ENCODE measurements at places on chromosomes 7 and 10. TPM values are rescaled to one million over a fixed set of nuclear protein-coding genes. Genes with fewer than 3 reads are reported as not detected.

The ARHGEF35 gene
- polyA plus RNA-seq: 3.4 TPM

The MSMB gene
- polyA plus RNA-seq: not detected

The PTN gene
- not detected for polyA plus RNA-seq

- no peak for DNase-seq
Measured at GRCh38 chr7:14478834-14479510, 423.6 kb downstream of the DGKB start.

DNA sequence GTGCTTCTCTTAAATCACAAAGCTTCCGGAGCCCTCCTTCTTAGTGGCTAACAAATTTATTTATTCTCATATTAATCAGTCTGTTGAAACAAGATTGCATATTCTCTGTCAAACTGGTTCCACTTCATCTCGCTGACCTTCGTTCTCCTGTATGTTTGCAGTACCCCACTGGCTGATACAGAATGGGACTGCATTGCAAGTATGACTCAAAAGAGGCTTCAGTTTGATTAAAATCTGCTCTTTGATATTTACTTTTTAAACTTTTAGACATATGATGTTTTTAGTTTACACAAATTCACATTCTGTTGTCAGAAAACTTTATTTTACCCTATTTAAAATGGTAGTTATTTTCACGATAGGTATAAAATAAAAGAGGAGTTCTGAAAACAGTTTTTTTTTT is 14.3 kb upstream of the ARHGAP12 start:
- no peak for DNase-seq

GRCh38 chr10:95501203-95502094 is 59.7 kb downstream of the SORBS1 start:
- no peak for DNase-seq

DNA sequence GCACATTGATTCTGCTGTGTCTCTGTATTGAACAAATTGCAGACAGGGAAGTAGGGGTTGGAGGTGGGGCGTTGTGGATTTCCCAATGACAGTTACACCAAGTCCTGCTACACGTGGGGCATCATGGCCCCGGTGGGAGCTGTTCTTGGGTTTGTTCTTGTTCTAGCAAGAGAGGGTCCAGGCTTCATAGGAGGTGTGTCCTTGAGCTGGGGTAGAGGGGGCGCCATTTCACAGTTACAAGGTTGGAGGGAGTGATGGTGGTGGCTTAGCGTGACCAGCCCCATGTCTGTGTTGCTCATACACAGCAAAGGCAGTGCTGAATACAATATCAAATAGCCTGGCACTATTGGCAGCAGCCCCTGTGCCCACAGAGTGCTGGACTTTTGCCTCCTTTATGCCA is 15.7 kb downstream of the SH2D4B start:
- DNase-seq: no peak

- DNase-seq: peak; percentile 14
Measured at GRCh38 chr7:149662591-149663095, 110.7 kb downstream of the ZNF467 start.

DNA sequence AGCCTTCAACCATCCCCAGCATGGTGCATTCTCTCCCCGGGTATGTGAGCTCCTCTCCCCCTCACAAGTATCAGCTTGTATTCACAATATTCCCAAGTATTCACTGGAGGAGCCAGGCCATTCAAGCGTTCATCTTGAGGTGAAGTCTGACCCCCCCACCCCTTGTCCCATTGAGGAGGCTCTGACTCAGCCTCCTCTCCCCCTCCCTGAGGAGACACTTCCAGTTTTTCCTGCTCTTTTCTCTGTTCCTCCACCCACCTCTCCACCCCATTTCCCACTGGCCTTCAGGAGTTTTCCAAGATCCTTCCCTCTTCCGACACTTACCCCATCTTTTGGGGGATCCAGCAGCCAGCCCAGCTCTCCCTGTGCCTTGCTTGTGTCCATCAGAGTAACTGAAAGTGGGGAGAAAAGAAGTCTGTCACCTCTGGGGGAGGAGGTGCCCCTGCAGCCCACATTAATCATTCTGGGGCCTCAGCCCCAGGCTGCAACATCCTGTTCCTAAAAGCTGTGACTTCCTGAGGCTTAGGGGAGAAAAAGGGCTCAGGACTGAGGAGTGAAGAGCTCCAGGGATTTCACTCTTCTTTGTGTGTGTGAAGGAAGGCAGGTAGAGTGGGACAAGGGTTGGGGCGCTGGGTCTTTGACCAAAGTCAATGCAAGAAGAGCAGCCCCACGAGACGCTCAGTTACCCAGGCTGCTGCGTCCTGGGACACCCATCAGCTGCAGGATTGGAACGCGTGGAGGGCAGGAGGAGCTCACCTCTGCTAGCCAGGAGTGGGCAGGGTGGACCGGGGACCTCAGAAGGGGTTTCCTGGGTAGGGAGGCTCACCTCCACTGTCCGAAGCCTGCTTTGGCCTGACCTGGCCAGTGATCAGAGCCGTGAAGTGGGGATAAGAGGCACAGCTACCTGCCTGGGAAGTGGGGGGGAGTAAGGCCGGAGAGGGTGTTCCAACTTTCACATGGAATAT is 1.1 kb downstream of the EPHA1 start:
- no peak for DNase-seq

DNA sequence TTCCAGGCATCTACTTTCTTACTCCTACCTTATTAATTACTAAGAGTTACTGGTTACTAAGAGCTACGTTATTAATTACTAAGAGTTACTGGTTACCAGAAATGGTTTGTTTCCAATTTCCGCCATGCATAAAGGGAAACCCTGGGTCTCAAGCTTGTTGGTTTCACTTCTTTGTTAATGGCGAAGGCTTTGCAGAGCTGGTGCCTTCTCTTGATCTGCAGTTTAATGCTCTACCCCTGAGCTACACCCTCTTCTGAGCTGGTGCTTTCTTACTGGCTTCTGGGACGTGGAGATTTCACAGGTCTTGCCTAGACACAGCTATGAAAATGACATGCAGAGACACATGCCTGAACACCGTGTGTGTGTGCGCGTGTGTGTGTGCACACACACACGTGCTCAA is 560 bp downstream of the CPA4 start:
- no peak for DNase-seq

DNA sequence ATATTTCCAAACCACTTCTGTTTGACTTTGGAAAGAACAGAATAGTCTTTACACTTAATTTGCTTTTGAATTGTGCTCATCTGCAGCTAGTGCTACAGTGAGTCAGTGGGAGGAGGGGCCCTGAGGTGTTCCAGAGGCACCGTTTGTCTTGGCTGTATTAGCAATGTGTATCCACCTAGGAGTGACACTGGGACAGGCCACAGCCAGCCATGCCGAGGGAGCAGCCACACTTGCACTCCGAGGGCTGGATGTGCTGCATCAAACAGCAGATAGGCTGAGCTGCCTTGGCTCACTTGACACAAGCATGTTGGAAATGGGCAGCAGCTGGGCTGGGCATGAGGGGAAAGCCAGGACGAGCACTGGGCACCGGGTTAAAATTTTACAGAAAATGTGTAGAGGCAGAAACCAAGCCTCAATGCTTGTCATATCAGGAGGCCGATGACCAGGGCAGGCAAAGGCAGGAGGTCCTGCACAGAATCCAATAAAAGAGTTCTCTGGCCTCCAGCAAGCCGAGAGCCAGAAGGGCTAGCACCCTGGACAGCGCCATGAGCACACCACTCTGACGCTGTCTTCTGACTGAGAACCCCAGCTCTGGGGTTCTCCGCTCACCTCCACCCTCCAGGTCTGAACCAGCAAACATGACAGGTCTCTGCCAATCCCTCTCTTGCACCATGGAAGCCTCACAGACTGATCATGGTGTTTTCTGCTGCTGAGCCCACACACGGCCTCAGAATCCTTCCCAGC is 163.3 kb downstream of the GRID1 start:
- no peak for DNase-seq

GRCh38 chr10:80526742-80527141 is 11.0 kb upstream of the SH2D4B start:
- DNase-seq: no peak

GRCh38 chr10:19347621-19348020 is 299.0 kb downstream of the MALRD1 start:
- DNase-seq: no peak

DNA sequence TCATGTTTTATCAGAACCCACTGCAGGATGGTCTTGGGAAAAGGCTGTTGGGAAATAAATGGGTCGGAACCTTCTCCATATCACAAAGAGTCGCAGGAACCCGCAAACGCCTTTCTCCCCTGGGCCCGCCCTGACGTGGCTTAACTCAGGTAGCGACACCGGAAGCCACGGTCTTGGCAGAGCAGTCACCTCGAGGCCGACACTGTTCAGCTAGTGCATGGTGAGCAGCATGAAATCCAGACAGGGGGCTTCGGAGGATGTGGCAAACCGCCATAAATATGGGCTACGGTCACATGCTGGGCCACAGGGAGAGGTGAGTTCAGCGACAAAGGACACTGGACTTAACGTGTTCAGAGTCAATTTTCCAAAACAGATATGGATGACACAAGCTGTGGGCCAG is 421.9 kb downstream of the PTPRN2 start:
- no peak for DNase-seq

DNA sequence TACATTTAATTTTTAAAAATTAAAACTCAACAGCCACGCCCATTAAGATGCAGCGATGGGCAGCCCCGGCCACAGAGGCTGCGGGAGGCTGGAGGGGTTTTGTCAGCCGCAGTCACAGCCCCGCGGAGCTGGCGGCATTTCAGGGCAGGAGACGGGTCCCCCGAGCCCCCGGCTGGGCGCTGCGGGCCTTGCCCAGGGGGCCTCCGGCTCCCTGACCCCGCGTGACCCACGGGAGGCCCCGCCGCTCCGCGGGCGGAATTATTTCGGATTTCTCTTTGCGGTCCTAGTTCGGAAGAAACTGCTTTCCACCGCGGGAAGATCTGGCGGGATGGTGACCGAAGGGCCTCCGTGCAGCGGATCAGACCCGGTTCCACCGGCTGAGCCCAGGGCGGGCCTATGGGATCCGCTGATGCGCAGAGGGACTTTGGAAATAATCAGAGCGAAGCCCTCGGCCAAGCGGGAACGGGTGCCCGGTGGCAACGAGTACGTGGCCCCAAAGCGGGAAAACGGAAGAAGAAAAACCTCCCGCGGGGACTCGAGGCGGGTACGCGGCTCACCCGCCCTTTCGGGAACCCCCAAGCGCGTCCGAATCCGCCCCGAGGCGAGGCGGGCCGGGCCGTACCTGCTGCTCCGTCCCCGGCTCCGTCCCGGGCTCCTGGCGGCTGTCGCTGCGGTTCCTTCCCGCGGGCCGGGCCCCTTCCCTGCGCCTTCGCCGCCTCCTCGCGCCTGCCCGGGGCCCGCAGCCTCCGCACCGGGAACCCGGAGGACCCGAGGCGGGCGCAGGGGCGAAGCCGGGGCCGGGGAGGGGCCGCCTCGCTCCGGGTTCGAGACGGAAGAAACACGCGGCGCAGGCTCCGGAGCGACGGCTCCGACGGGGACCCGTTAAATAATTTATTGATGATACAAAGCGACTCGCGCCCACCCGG is 1.7 kb downstream of the NKX6-2 start:
- no peak for DNase-seq

All from naive B cell (primary cell).